ENCODE measurements at places on chromosomes 16 and 17.

DNA sequence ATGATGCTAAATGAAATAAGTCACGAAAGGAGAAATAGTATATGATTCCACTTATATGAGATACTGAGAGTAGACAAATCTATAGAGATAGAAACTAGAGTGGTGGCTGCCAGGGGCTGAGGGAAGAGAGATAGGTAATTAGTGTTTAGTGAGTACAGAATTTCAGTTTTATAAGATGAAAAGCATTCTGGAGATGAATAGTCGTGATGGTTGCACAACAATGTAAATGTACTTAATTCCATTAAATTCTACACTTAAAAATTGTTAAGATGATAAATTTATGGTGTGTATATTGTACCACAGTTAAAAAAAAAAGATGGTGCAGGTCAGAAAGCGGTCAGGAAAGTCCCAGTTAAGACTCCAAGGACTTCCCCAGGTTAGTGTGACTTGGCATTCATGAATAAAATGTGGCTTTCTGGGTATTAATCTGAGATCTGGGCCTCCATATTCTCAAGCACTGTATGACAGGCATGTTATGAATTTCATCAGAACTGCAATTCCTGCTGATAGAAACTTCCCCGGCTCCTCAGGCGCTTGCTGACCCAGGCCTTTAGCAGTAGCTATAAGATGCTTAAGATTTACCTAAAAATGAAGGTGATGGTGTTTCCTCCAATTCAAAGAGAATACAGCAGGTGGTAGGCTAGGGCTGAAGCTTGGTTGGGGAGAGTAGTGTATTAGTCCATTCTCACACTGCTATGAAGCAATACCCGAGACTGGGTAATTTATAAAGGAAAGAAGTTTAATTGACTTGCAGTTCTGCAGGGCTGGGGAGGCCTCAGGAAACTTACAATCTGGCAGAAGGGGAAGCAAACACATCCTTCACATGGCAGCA is 115.3 kb upstream of the SOX9 start:
- no peak for DNase-seq

- DNase-seq: no peak
Measured at GRCh38 chr16:53925107-53925410, 221.1 kb downstream of the FTO start.

- DNase-seq: peak; percentile 94
Measured at GRCh38 chr16:22190081-22190775, 15.8 kb upstream of the EEF2K start.

GRCh38 chr17:50533720-50534148 is 1.2 kb downstream of the EPN3 start:
- no peak for DNase-seq

GRCh38 chr16:85898521-85899442 is at the start of gene IRF8:
TSS of gene IRF8 (plus strand) at chr16:85899162. CDS start at chr16:85903016, 3,854 bp downstream.
- peak; percentile 72 for DNase-seq

DNA sequence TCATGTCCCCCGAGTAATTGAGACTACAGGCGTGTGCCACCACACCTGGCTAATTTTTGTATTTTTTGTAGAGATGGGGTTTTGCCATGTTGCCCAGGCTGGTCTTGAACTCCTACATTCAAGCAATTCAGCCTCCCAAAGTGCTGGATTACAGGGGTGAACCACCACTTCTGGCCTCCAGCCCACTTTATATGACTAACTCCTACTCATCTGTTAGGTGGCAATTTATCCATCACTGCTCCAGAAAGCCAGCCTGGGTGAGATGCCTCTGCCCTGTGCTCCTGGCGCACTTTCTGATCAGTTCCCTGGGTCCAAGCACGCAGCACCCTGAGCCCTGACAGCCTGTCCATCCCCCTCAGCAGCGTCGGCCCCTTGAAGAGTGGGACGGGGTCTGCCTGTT is 29.4 kb downstream of the ADAM11 start:
- no peak for DNase-seq

- no peak for DNase-seq
Measured at GRCh38 chr17:80671039-80671824, 126.6 kb downstream of the RPTOR start.

- no peak for DNase-seq
Measured at GRCh38 chr17:41913798-41914197, 5.0 kb downstream of the ACLY start.

GRCh38 chr17:76188213-76189016 is 47.4 kb upstream of the FOXJ1 start:
- DNase-seq: no peak

DNA sequence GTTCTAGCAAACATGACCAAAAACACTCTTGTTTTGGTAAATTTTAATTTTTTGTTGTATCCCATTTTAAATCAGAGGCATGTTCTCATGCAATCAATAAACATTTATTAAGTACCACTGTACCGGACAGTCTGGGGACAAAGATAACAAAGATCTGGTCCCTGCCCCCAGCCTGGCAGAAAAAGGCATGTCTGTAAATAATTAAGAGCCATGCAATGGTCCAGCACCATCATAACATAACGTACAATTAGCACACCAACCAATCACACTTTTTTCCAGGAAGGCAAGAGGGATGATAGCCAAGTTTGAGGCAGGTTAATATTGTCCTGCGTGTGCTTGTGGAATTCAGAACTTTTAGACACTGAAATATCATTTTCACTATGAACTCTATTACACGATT is 3.5 kb downstream of the KCNJ16 start:
- no peak for DNase-seq

DNA sequence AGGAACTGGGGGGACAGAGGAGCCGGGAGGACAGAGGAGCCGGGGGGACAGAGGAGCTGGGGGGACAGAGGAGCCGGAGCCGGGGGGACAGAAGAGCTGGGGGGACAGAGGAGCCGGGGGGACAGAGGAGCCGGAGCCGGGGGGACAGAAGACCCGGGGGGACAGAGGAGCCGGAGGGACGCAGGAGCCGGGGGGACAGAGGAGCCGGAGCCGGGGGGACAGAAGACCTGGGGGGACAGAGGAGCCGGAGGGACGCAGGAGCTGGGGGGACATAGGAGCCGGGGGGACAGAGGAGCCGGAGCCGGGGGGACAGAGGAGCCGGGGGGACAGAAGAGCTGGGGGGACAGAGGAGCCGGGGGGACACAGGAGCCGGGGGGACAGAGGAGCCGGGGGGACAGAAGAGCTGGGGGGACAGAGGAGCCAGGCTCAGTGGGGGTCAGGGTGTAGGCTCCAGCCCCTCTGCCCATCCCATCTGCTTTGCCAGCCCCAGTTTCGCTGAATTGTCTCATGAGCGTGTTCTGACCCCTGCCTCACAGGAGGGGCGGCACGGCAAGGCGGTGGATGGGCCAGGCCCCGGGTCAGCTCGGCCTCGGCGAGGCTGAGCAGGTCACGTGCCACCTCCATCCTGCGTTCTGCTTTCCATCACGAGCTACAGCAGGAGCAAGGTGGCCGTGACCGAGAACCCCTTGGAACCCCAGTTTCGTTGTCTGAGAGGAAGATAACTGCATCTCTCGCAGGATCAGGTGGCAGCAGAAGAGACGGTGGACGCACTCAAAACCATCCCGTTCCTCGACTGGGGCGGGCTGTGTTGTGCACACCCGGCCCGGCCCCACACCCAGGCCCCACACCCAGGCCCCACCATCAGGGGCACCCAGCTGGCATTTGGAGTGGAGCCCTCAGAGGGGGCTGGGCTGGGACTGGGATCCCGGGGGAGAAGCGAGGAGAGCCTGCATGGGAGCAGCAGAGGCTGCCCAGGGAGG is 26.1 kb upstream of the CBFA2T3 start:
- DNase-seq: no peak

DNA sequence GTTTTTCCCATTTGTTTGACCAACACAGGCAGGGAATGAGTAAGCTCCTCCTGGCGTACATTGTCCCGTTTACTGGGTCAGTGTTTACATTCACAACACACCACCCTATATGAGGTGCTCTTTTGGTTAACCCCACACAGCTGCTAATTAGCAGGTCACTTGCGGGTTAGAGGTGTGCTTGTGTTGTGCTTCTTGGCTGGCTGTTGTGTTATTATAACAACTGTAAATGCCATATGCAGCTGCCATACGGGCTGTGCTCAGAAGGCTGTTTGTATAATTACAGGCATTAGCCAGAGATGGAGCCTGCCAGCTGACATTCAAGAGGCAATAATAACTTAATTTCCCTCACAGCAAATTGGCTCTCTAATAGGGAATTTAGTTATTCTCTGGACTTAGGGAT is 205.1 kb upstream of the ELAC2 start:
- DNase-seq: no peak

GRCh38 chr17:57174591-57174990 is 81.7 kb upstream of the MSI2 start:
- DNase-seq: no peak

GRCh38 chr16:89292443-89293078 is 75.1 kb downstream of the ZNF778 start:
- DNase-seq: no peak

- DNase-seq: no peak
Measured at GRCh38 chr16:81210807-81211206, 27.7 kb upstream of the BCO1 start.

GRCh38 chr16:398561-399339 is 1.8 kb downstream of the NME4 start:
- DNase-seq: no peak

DNA sequence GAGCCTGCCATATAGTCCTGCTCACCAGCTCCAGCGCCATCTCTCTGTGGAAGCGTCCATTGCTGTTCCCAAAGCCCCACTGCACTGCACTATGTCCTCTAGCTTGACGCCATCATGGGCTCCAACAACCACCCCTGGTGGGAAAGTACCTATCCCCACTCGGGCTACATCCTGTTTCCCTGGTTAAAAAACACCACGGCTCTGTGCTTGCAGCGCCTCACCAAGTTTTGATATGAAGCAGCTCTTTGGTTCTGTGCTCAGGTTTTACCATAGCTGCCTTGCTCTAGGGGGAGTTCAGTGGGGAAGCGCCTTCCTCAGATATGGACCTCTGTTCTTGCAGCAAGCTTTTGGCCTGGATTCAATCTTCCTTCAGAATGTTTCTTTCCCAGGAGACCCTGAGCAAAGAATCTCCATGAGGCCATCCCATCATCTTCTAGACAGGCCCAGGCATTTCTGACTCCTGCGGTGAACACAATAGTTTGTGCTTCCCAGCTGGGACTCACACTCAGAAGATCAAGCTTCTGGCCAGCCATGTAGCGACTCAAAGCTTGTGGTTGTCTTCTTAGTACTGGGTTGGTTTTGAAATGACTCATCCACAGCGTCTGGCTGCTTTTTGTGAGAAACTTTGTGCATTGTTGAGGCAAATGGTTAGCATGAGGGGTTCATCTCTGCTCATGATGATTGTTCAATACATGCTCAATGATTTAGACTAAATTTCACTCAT is 39.5 kb downstream of the DYNLRB2 start:
- peak; percentile 70 for DNase-seq

DNA sequence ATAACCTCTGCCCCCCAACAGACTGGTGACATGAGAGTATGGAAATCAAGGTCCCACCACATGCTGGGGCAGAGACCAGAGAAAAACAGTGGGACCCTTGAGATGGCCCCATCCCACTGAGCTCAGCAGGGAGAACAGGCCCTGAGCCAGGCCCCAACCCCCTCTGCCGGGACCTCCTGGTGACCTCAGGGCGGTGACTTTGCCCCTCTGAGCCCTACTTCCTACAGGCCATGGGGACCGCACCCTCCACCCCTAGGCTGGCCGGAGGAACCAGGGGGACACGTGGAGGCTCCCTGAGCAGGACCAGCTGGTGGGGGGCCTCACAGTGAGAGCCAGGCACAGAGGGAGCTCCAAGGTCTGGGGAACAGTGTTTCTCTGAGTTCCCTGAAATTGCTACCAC is 13.8 kb upstream of the SRRM2 start:
- no peak for DNase-seq
